ENCODE measurements at places on chromosomes 4 and X. TPM values are rescaled to one million over a fixed set of nuclear protein-coding genes. Genes with fewer than 3 reads are reported as not detected.

- H3K27me3 ChIP-seq: peaks cover 4% of the 10 kb centered on the region
- H3K4me3 ChIP-seq: no peak overlapping the region
- DNase-seq: no peak
- H3K27ac ChIP-seq: no peak overlapping the region
Measured at GRCh38 chrX:50442426-50443116, 28.1 kb downstream of the DGKK start.

- H3K36me3 ChIP-seq: no peaks in the 10 kb centered on the region
- no peak overlapping the region for H3K4me3 ChIP-seq
- H3K27ac ChIP-seq: no peak overlapping the region
Measured at GRCh38 chrX:119647552-119648420, 41.6 kb upstream of the NKRF start.

GRCh38 chr4:140662082-140662869 lies 93.5 kb upstream of the UCP1 start:
- H3K36me3 ChIP-seq: peaks cover 51% of the 10 kb centered on the region
- no peaks in the 10 kb centered on the region for H3K27me3 ChIP-seq
- peak overlapping the region; percentile 52 for H3K27ac ChIP-seq
- no peaks in the 10 kb centered on the region for H3K4me1 ChIP-seq
- DNase-seq: peak; percentile 4

- DNase-seq: no peak
- H3K27ac ChIP-seq: no peak overlapping the region
- no peaks in the 10 kb centered on the region for H3K27me3 ChIP-seq
- no peak overlapping the region for H3K4me3 ChIP-seq
Measured at GRCh38 chr4:52107336-52107735, 56.2 kb downstream of the SPATA18 start.

DNA sequence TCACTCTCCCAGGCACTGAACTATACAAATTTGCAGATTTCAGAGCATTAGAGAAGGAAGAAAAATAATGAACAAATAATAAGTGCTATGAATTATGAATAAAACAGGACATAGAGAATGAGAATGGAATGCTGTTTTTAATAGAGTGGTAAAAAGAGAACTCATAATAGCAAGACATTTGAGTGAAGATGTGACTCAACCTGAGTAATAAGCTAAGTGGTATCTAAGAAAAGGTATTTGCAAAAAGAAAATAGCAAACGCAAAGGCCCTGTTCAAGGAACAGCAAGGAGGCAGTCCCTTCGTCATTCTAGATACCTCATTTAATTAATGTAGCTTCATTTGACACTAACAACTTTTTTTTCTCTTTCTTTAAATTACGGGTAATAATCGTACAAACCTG lies 1910.0 kb upstream of the TENM3 start:
- no peak overlapping the region for H3K27ac ChIP-seq
- no peaks in the 10 kb centered on the region for H3K36me3 ChIP-seq
- no peaks in the 10 kb centered on the region for H3K27me3 ChIP-seq
- H3K4me3 ChIP-seq: no peak overlapping the region
- H3K4me1 ChIP-seq: no peaks in the 10 kb centered on the region

- peak; percentile 51 for DNase-seq
- H3K36me3 ChIP-seq: no peaks in the 10 kb centered on the region
- no peaks in the 10 kb centered on the region for H3K27me3 ChIP-seq
- no peak overlapping the region for H3K4me3 ChIP-seq
- H3K4me1 ChIP-seq: no peaks in the 10 kb centered on the region
- H3K27ac ChIP-seq: no peak overlapping the region
Measured at GRCh38 chr4:114727461-114727860, 128.9 kb downstream of the UGT8 start.

- H3K4me1 ChIP-seq: no peaks in the 10 kb centered on the region
- H3K4me3 ChIP-seq: no peak overlapping the region
Measured at GRCh38 chrX:136665258-136665900, 17.4 kb downstream of the CD40LG start.

GRCh38 chrX:11968991-11969390 lies 169.3 kb upstream of the FRMPD4 start:
- H3K4me1 ChIP-seq: peaks cover 10% of the 10 kb centered on the region
- peak; percentile 91 for DNase-seq
- H3K27me3 ChIP-seq: peaks cover 7% of the 10 kb centered on the region
- H3K4me3 ChIP-seq: no peak overlapping the region
- no peak overlapping the region for H3K27ac ChIP-seq

DNA sequence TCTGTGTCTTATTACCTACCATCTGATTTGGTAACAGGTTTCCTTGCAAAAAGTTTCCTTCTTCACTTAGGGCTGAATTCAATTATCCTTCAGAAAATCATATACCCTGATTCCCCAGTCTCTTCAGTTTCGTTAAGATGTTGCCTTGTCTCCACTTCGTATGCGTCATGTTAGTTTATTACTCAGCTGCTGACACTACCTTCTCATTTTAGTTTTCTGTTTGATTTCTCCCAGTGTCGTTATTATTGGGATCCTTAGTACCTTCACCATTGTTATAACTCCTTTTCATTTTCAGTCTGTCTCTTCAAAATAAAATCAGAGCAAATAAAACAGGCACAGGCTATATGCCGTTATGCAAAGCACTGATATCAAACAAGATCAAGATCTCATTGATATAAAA lies 87.5 kb upstream of the RBPJ start:
- H3K27me3 ChIP-seq: no peaks in the 10 kb centered on the region
- no peak for DNase-seq
- H3K4me3 ChIP-seq: no peak overlapping the region
- no peak overlapping the region for H3K27ac ChIP-seq
- no peaks in the 10 kb centered on the region for H3K4me1 ChIP-seq

DNA sequence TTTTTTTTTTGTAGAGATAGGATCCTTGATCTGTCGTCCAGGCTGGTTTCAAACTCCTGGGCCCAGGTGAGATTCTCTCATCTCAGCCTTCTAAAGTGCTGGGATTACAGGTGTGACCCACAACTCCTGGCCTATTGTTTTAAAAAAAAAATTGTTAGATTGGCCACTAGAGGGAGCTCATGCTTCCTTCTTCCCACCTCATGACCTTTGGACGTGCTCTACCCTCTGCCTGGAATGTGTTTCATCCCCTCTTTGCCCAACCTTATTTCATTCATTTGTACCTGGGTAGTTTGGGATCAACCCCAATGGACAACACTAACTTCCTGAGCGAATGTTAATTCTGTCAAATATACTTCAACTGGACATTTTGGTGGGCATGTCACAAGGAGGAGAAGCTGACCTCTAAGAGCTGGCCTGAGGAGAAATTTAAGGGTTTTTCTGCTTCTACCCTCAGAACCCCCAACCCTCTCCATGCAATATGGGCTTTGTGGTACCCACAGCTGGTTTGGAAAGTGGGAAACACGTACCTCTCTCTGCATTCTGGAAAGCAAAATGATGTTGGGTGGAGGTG lies 6.4 kb downstream of the PPEF2 start:
- H3K27me3 ChIP-seq: no peaks in the 10 kb centered on the region
- no peaks in the 10 kb centered on the region for H3K4me1 ChIP-seq
- H3K4me3 ChIP-seq: peak overlapping the region; percentile 8
- H3K36me3 ChIP-seq: no peaks in the 10 kb centered on the region
- no peak overlapping the region for H3K27ac ChIP-seq

DNA sequence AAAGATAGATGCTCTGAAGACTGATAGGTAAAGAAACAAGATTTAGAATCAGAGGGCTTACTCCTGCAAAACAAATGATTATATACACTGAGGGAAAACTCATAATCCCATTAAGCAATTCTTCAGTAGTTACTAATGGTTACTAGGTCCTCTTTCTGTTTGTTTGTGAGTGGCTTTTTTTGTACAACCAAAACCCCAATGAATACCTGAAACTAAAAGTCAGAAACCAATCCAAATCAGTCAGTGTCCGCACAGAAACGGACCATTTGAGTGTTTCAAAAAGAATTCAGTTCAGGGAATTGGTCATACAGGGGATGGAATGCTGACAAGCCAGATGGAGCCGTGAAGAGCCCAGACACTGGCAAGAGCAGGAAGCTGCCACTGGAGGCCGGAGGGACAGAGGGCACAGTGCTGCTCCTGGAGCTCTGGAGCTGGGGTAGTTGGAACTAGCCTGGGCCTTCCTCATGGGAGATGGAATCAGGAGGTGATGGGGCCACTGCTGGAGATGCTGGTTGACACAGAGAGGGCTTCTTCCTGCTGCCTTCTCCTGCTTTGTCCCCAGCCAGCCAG lies 31.9 kb downstream of the SETD7 start:
- peak overlapping the region; percentile 3 for H3K27ac ChIP-seq
- no peak overlapping the region for H3K4me3 ChIP-seq
- peaks cover 3% of the 10 kb centered on the region for H3K4me1 ChIP-seq
- H3K36me3 ChIP-seq: peaks cover 23% of the 10 kb centered on the region
- DNase-seq: no peak

The SHOX gene
- polyA plus RNA-seq: not detected

The STPG2 gene
- 0.10 TPM for polyA plus RNA-seq

The BDH2 gene
- polyA plus RNA-seq: 30.9 TPM

The SMIM10 gene
- polyA plus RNA-seq: 6.6 TPM

The GYPE gene
- 1.5 TPM for polyA plus RNA-seq

The BEND4 gene
- polyA plus RNA-seq: 0.13 TPM
